ENCODE measurements at places on chromosomes 1 and 21.

- DNase-seq = no peak
These were observed 185.9 kb downstream of the COQ8A start for GRCh38 chr1:227125929-227126545.

DNA sequence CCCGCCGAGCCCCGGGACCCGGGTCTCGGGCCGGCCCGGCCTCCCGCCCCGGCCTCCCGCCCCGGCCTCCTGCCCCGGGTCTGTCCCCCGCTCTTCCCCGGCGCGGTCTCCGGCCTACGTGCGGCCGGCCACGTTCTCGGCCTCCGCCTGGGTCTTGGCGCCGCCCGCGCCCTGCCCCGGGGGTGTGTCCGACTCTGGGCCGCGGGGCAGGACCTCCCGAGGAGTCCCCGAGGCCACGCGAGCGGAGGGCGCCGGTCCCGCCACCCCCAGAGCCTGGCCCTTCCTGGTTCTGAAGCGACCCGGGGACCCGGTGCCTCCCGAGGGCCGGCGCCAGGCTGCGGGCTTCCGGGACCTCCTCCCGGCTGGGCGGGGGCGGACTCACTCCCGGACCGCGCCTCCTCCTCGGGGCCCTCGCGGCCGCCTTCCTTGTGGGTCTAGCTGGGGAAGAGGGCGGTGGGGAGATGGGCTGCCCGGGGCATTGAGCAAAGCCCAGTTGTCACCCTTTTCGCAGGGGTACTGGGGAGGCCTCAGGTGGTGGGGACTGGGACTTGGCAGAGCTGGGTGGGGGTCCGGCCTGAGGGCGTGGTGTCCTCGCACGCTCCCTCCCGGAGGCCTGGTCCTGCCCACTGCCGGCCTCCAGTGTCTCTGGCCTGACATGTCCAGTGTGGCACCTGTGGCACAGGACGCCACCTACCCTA, 558 bp downstream of the PFKL start:
- peak; percentile 80 for DNase-seq

DNA sequence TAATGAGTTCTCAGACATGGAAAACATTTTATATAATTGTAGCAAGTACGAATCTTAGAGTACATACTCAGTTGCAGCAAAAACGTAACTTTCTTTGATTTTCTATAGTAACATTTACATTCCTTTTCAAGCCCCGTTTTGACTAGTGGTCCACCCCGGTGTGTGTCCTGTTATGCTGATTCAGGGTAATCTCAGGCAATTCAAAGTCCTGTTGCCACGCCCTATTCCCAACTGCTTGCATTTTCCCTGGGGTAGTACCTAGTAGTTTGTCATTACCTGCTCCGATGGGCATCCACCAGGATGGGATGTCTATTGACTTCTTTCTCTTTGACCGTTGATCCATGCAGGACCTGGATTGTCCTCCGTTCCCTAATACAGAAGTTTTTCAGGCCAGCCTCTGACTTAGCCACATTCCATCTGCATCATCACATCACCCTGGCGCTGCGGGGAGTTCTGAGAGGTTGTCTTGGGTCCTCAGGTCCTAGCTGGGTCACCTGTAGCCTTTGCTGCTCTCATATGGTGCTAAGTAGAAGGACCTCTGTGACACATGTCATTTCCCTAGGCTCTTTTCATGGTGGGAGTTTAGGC, 15.0 kb upstream of the FCAMR start:
- DNase-seq = no peak

DNA sequence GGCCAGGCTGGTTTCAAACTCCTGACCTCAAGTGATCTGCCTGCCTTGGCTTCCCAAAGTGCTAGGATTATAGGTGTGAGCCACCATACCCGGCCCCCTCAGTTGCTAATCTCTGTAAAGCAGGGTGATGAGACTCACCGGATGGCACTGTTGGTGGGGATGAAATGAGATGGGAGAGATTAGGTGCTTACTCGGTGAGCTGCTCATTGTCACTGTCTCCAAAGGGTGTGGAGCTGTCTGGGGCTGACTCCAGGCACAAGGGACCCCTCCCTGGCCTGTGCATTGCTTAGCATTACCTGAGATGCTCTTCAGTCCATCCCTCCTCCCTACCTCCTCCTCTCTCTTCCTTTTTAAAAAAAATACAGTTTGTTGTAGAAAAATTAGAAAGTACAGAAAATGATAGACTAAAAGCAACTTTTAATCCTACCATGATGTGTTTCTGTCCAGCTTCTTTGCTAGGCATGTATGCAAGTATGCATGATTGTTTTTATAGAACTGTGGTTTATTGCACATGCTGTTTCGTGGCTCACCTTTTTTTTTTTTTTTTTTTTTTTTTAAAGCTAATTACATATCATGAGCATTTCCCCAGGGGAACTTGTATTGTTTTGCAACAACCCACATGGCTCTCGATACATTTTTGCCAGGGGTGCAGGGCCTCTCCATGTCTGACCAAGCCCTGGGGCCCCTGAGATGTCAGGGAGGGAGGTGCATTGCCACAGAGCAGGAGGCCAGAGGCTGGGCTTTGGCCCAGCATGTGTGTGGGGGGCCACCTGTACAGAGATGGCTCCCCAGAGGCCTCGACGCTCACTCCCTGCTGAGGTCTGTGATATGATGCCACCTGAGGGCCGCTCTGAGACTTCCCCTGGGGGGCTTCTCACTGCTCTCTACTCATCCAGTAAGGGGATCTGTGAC, 55.4 kb downstream of the ARHGEF10L start:
- no peak for DNase-seq

GRCh38 chr1:12345350-12346217, 115.8 kb downstream of the VPS13D start:
- DNase-seq = no peak

GRCh38 chr1:44129616-44130500, 11.2 kb downstream of the KLF17 start:
- DNase-seq = no peak

- DNase-seq = no peak
These were observed 134.2 kb downstream of the ZZZ3 start for GRCh38 chr1:77548285-77548684.

- no peak for DNase-seq
These were observed 498.1 kb downstream of the LMO4 start for GRCh38 chr1:87826681-87827251.

DNA sequence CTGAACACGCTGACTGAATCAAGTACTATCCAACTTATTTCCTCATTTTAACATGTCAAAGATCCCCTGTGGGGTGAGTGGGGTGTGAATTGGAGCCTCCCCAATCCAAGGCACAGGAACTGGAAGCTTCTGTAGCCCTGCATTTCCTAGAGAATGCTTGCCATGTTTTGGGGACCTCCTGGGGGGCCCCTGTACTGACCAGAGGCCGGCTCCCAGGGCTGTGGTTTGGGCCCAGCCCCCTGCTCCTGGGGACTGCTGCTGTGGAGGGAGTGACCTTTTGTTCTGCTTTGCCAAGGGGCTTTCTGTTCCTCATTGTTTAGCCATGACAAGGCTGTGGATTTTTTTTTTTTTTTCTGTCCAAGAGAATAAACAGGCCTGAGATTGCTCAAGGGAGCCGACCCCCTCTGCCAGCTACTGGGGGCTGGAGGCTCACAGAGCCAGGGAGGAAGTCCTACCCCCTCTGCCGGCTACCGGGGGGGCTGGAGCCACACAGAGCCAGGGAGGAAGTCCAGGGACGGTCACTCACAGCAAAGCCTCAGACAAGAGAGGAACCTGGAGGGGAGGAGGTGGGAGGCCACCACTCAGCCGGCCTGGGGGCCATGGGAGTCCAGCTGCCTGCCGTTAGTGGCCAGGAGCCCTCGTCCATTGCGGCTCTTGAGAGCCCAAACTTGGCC, 17.4 kb downstream of the TNFRSF1B start:
- no peak for DNase-seq

GRCh38 chr1:184761969-184762485, 7.4 kb upstream of the EDEM3 start:
- no peak for DNase-seq

DNA sequence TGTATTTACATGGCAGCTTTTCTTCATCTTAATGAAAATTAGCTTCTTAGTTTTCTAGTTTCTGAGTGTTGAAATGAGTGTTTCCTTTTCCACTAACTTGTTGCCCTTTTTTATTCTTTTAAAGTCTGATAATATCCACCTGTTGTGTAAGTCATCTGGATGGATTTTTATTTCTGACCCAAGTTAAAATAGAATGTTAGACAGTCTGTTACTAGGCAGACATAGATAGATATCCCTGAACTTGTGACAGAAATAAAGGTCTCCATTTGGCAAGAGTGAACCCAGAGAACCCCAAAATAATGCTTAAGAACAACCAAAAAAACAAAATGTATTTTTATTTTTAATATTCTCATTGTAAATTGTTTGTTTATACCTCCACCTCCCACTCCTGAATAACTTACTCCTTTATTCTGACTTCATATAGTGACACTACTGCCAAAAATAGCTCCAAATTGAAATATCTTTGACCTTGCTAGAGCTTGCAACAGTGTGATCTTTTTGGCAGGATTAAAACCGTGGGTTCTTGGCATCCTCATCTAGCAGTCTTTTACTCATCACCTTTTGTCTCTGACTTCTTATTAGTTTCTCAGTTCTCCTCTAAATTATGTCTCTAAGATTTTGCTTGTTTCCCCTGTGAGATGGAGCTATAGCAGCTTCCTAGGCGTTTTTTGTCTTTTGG, 26.9 kb upstream of the SH3D21 start:
- DNase-seq = no peak
